Stimulated activated CD8-positive, alpha-beta memory T cell treated with anti-CD3 and anti-CD28 coated beads, Interleukin-7, amount 100 ng/mL, for 24 hours (primary cell): ENCODE measurements at places on chromosomes 5 and 9.

GRCh38 chr5:157669701-157670097, 1.6 kb upstream of the C5orf52 start:
- DNase-seq = no peak

DNA sequence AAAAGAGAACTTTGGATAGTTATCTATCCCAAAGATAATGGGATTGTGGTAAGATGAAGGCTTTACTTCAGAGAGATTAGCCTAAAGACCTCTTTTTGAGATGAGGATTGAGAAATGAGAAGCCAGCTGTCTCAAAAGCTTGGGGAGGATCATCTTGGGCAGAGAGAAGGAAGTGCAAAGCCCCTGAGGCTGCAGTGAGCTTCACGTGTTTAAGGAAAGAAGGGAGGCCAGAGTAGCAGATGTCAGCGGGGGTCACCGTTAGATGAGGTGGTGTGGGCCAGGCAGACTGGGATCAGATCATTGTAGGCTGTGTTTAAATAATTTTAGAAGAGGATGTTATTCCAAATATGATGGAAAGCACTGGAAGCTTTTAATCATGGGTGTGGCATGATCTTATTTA, 270.1 kb downstream of the ARHGEF28 start:
- no peak for DNase-seq

DNA sequence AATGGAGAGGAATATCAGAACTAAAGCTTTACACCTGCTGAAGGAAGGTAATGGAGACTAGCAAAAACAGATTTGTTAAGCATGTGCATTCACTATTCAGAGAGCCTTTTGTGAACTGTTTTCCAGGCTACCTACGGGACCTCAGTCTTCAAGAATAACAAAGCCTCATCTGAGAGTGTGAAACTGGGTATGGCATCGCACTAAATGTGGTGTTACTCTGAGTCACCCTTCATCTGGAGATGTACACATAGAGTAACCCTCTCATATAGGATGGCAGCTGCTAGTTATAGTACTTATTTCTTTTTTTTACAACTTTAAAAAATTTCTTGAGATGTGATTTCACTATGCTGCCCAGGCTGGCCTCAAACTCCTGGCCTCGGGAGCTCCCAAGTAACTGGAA, 306.8 kb downstream of the ZNF608 start:
- no peak for DNase-seq

GRCh38 chr5:177554474-177555111, at the start of gene FAM193B:
Gene FAM193B, minus strand, starts transcription at chr5:177554563. Its CDS starts 105 bp downstream, at chr5:177554458.
- DNase-seq = peak; percentile 94

DNA sequence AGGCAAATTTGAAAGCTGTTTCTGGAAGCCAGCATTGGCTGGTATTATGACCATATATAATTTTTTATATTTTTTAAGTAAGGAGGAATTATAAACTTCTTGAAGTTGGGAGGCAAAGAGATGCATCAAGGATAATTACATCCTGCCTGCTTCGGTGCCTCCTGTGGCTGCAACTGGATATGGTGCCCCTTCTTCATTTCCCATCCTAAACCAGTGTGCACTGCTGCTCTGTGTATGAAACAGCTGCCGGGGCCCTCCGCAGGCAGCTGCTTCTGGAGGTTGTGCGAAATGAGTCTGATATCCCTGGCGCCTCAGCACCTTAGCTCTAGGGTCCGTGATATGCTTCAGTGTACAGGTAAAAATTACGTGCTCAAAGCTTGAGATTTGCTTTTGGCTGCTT, 304.2 kb downstream of the ENC1 start:
- DNase-seq = no peak

- no peak for DNase-seq
Observed at GRCh38 chr5:54539001-54539400, 21.4 kb downstream of the SNX18 start.

DNA sequence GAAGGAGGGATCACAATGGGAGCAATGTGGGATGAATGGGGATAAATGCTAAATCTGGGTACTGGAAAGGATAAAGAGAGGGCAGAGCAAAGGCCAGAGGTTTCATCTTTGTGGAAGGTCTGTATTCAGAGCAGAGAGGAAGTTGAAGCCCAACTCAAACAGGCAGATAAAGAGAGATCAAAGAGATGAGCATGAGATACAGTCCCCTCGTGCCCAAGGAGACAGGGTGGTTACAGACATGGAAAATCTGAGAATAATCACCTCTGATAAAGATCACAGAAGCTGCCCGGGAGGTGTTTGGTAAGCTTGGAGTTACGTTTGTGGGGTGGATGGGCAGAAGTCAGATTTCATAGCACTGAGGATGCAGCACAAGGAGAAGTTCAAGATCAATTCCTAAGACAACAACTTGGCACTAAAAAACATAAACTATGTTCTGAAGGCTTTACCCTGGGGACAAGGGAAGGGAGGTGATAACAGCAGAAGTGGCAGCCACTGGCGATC, 459 bp upstream of the ERAP2 start:
- DNase-seq = no peak

- no peak for DNase-seq
Observed at GRCh38 chr9:98328141-98328540, 72.7 kb upstream of the TBC1D2 start.

- DNase-seq = peak; percentile 16
Observed at GRCh38 chr5:14011089-14012020, 66.9 kb upstream of the DNAH5 start.

GRCh38 chr5:56740868-56741267, 74.5 kb upstream of the MAP3K1 start:
- DNase-seq = no peak

DNA sequence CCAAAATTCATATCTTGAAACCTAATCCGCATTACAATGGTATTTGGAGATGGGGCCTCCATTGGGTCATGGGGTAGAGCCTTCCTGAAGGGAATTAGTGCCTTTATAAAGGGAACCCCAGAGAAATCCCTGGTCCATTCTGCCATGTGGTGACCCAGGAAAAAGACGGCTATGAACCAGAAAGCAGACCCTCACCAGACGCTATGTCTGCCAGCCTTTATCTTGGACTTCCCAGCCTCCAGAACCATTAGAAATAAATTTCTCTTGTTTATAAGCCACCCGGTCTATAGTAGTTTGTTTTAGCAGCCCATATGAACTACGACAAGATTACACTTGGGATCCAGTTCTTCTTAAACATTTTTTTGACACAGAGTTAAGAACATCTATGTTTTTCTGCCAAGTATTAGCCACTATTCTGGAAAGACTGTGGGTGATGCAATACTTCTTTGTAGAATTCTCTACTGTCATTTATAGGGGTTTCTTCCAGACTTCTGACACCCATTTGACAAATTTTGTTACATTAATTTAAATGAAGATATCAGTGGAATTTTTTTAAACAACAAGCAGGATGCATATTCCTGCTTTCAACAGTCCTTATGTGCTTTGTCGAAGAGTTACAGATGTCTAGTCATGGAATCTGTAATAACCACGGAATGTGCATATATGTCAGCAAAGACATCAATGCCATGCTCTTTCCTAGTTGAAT, 572.4 kb downstream of the NR2F1-AS1 start:
- no peak for DNase-seq

- DNase-seq = no peak
Observed at GRCh38 chr5:133456933-133457402, 155.4 kb downstream of the FSTL4 start.

GRCh38 chr9:129242971-129243561, 65.0 kb upstream of the IER5L start:
- no peak for DNase-seq

GRCh38 chr5:94240596-94240992, 377.8 kb downstream of the KIAA0825 start:
- DNase-seq = no peak

DNA sequence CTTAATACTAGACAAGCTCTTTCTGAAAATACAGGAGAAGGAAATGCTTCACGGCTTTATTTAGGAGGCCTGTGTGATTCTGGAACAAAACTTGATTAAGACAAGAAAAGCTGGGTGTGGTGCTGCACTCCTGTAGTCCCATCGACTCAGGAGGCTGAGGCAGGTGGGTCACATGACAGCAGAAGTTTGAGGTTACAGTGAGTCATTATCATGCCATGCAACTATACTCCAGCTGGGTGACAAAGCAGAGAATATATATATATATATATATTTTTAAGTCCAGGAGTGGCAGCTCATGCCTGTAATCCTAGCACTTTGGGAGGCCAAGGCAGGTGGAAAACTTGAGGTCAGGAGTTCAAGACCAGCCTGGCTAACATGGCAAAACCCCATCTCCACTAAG, 33.1 kb upstream of the SPIN1 start:
- no peak for DNase-seq

DNA sequence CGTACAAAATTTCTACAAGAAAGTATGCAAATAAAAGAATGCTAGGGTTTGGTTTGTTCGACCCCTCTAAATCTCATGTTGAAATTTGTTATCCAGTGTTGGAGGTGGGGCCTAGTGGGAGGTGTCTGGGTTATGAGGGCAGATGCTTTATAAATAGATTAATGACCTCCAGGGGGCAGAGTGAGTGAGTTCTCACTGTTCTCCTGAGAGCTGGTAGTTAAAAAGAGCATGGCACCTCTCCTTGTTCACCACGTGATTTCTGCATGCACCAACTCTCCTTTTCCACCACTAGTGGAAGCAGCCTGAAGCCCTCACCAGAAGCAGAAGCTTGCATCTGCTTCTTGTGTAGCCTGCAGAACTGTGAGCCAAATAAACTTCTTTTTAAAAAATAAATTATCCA, 50.4 kb upstream of the FAM170A start:
- DNase-seq = no peak

DNA sequence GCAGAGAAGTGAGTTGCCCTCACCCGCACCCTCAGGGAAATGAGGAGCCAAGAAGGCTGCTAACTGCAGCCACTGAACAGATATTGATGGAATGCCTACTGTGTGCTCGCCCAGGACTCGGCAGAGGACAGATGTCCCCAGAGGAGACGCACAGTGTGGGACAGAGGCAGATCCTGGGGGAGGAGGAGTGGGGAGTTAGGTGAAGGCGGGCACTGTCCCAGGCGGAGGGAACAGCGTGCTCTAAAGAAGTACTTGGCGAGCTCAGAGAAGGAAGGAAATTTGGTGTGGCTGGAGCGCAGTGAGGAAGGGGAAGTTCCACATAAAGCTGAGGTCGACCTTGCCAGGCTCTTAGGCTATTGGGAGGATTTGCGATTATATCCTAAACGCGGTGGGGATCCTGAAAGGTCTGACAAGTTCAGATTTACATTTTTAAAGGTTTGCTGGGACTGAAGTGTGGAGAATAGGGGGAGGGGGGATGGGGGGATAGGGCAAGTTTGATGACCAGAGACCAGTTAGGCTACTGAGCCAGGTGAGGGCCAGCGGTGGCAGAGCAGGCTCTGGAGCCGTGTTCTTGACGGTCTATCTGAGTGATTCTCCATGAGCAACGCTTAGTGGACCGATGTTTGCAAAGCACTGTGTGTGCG, 23.6 kb upstream of the CERCAM start:
- DNase-seq = no peak

GRCh38 chr5:68319706-68320412, 104.3 kb downstream of the PIK3R1 start:
- DNase-seq = no peak

DNA sequence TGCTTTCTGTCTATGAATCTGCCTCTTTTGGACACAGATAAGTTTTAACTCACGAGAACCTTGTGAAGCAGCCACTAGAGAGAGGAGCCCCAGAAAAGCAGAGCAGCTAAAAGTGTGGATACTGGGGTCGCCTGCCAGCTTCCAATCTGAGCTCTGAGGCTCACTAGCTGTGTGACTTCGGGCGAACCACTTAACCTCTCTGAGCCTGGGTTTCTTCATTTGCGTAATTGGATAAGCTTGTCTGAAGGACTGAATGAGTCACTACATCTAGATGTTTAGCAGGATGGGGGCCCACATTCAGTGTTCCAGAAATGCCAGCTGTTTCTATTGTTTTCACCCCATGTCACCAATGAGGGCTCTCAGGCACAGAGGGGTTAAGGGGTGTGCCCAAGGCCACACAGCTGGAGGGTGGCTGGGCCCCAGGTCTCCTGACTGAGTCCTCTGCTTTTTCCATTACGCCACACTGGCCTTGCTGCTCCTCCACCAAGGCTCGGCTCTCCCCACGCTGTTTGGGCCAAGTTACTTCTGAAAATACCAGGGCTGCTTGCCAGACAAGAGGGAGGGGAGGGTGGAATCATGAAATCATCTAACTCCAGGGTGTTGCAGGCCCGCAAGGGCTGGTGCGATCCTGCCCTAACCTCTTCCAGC, 36.2 kb downstream of the SH3PXD2B start:
- DNase-seq = no peak

DNA sequence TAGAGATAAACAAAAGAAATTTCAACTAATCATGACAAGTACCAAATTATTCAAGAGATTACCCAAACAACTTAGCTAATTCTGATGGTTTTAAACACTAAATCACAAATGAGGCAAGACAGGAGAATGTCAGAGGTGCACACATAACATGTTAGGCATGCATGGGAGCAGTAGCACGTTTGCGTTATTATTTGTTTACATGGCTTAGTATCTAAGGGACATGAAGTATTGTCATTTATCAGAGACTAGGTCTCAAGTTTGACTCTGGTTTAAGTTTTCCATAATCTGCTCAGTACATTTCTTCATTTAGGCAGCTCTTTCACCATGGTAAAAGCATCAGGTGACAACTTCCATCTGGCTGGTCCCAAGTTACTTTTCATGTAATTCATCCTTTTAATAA, 244.1 kb upstream of the TNC start:
- DNase-seq = no peak

DNA sequence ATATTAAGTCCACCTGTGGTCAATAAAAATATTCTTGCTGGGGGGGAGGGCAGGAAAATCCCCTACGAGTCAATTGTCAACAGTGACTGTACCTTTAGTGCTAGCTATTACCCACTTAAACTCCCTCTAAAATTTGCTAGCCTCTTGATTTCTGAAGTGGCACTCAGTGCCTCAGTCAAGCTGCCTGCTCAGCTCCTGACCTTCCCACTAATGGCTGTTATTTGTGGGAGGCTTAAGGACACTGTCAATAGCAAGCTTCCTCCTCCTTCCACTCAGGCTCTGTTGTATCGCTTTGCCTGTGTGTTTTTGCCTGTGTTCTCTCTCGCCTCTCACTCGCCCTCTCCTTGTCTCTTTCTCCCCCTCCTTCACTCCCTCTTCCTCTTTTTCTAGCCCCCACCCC, 140.8 kb downstream of the BNC2 start:
- no peak for DNase-seq

DNA sequence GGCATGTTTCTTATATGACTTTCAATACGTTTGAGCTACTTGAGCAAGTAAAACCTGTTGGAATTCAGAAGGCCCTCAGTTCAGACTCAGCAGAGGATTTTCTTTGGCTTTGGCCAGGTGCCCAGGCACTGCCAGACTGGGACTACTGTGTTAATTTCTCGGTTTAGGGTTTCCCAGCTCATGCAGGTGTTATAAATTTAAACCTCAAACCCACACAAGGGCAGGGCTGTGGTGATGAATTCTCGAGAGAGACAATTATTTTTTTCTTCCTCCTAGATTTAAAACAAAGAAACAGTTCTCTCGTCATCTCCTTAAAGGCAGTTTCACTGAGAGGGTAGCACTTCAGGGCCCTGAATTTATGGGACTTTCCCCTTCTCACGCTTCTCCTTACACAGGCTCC, 406.0 kb upstream of the PIK3R1 start:
- DNase-seq = no peak

GRCh38 chr5:137186759-137187461, 312.2 kb downstream of the SPOCK1 start:
- DNase-seq = no peak

- DNase-seq = no peak
Observed at GRCh38 chr5:50929174-50929573, 262.7 kb downstream of the PARP8 start.
